ENCODE measurements at places on chromosomes 16 and 17.

DNA sequence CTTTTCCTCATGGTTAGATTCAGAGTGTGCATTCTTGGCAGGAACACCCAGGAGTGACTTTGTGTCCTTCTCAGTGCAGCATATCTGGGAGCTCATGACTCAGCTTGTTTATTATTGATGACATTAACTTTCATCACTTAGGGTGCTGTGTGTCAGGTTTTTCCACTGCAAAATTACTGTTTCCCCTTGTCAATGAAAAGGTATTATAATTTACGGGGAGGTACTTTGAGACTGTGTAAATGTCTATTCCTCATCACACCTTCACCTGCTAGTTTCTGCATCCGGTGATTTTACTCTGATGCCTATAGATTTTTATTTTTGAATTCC lies 50.5 kb downstream of the WWP2 start:
- DNase-seq, result no peak

DNA sequence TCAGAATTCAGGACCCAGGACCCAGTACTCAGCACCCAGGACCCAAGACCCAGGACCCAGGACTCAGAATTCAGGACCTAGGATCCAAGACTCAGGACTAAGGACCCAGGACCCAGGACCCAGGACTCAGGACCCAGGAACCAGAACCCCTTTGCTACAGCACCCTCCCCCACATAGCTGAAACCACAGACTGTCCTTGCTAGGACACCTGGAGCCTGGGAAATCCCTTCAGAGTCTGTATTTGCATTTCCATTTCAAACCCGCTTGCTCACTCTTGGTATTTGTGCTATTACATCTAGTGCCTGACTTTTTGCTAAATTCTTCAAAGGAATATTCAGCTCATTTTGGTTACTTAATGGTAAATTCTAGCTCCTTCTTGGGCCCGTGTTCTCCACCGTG lies 275.8 kb upstream of the MAF start:
- DNase-seq, result no peak

- no peak for DNase-seq
These were observed 138.5 kb downstream of the SSH2 start for GRCh38 chr17:29791336-29792080.

GRCh38 chr16:82405736-82406135 lies 221.0 kb upstream of the CDH13 start:
- DNase-seq, result no peak

DNA sequence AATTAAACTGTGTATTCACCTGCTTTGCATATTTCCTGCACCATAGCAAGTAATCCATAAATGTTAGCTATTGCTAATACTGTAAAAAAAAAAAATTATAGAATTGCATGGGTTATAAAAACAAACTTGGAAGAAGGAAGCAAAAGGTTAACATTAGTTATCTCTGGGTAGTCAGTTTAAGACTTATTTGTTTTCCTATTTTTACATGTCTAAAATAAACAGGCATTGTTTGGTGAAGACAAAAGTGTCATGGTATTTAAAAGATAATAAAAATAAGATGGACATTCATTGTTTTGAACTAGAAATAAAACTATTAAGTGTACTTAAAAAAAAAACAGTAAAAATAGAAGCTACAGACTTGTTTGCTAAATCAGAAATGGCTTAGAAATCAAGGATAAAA lies 313.8 kb downstream of the SOX9 start:
- no peak for DNase-seq

DNA sequence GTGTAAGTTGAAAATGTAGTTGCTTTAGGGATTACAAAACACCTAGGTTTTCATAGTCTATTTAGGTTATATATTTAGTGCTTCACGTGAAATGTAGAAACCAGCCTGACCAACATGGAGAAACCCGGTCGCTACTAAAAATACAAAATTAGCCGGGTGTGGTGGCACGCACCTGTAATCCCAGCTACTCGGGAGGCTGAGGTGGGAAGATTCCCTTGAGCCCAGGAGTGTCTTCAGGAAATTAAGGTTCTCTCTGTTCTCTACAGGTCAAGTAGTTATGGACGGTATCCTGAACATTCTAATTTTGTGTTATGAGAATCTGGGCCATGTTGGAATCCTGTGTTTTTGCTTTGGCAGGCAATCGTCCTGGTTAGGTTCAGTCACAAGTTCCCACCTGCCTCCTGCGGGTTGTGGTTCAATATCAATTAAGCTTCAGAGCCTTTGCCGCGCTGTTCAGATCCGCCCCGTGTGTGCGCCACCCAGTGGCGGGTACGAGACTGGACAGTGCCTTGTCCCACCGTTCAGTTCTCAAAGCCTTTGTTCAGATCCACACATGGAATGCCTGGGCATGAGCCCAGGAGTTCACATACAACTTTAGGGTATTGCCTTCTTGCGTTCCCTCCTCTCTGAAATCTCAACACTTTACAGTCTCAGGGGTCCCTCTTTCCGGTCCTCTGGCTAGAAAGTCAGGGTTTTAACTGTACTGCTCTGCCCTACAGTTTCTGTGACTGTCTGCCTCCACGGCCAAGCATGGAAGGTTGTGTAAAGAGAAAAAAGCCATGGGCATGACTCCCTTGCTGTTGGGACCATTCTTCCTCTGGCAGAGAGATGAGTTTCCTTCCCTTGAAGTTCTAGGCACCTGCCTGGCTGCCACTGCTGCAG lies 41.7 kb downstream of the HEATR6 start:
- peak; percentile 73 for DNase-seq

DNA sequence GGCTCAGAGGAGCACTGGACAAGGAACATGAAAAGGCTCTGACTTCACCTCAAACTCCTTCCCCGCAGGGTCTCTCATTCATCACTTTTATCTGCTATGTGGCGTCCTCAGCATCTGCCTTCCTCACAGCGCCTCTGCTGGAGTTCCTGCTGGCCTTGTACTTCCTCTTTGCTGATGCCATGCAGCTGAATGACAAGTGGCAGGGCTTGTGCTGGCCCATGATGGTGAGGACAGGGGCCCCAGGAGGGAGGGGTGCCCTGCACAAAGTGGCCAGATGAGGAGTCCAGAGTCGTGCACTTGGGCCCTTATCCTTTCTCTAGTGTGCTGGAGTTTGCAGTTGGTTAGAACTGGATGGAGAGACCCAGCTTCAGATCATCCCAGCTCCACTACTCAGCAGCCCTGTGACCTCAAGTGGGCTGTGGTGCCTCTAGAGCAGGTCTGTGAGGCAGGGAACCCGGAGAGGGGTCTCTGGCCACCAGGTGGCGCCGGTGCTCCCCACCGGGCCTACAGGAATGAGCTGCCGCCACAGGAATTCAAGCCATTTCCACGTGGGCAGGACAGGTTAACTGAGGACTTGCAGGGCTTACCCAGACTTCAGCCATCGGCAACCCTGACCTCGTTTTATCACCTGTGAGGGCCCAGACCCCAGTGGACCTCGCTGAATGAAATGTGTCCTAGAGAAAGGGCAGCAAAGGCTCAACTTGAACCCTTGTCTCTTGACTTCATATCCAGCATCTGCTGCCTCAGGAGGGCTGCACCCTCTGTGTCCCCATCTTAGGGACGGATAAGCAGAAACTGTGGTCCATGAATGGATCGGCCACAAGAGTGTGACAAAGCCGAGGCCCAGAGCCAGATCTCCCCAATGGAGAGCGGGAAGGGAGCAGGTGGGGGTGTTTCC lies 4.0 kb downstream of the CMTM3 start:
- DNase-seq, result peak; percentile 90

- DNase-seq, result no peak
These were observed 1.0 kb downstream of the PMM2 start for GRCh38 chr16:8798535-8799157.

- DNase-seq, result no peak
These were observed 3.2 kb downstream of the PAM16 start for GRCh38 chr16:4347765-4348509.

DNA sequence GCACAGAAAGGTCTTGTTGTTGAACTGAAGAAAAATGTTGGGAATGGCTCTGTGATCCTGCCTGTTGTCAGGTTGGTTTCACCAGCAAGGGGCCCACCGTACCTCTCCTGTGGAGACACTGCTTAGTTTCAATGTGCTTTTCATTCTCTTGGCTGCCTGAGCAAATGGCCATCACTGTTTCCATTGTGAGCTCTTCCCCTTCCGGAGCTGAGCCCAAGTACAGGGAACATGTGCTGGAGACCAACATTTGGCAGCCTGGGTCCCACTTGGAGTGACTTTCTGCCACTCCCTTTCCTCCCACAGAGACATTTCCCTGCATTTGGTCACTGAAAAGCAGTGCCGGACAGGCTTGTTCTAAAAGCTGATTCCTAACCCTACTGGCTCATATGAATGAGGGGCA lies 23.1 kb downstream of the GABARAPL2 start:
- no peak for DNase-seq

- DNase-seq, result no peak
These were observed 27.3 kb downstream of the HIC1 start for GRCh38 chr17:2082003-2082781.

- DNase-seq, result peak; percentile 73
These were observed 9.8 kb upstream of the TBX2 start for GRCh38 chr17:61389670-61390478.

DNA sequence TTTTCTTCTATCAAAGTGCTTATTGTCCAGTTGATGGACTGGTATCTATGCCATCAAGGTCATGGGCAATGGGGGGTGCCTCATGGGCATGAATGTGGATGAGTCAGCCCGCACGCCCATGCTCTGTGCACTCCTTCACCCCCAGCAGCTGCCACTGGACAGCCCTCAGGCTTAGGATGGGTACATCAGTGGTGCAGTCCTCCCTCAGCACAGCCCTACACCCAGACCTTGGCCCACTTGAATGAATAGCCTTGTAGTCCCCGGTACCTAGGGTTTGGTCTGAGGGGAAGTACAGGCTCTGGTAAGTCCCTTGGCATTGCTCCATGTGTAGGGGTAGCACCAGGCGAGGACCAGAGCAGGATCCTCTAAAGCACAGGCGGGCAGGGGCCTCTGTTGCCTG lies 10.4 kb upstream of the GNA13 start:
- no peak for DNase-seq

- DNase-seq, result peak; percentile 8
These were observed 7.0 kb downstream of the NOS2 start for GRCh38 chr17:27793168-27793905.

- no peak for DNase-seq
These were observed 247.8 kb downstream of the XYLT1 start for GRCh38 chr16:17222871-17223401.

GRCh38 chr17:7056386-7056785 lies 12.5 kb upstream of the SLC16A11 start:
- no peak for DNase-seq

- no peak for DNase-seq
These were observed 21.9 kb downstream of the OMG start for GRCh38 chr17:31275116-31275515.

DNA sequence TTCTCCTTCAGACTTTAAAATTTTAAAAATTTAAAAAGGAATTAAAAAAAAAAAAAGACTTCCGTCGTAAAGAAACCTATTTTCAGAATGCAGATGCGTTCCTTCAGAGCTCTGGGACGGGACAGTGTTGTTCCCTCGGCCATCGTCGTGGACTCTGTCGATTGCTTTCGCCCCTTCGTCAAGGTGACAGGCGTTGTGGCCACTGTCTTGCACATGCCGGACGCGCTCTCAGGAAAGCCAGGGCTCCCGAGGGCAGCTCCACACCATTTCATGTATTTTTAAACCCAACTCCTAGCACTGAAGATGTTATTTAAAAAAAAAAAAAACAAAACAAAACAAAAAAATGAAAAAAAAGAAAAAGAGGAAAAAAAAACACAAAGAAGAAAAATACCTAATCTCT lies 22.3 kb downstream of the TMC6 start:
- no peak for DNase-seq

DNA sequence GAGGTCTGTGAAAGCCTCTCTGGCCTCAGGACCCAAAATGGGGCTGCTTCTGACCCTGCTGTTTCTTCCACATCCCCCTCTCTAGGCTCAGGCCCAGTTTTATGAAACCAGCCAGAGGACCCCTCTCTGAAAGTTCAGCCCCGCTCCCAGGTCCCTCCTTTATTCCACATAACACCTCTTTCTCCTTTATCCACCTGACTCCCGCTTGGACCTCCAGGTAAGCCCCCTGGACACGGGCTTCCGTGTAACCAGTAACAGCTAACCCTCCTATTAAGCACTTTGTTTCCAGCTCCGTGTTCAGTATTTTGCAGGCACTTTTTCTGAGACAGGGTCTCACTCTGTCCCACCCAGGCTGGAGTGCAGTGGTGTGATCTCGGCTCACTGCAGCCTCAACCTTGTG lies 37.4 kb downstream of the PSME3IP1 start:
- DNase-seq, result no peak

GRCh38 chr17:46831573-46832330 lies 13.3 kb upstream of the WNT3 start:
- DNase-seq, result no peak

GRCh38 chr16:31202414-31203375 lies at the start of gene PYCARD:
PYCARD (minus strand) TSS chr16:31202760; CDS start chr16:31202690, 70 bp downstream.
- DNase-seq, result peak; percentile 52

DNA sequence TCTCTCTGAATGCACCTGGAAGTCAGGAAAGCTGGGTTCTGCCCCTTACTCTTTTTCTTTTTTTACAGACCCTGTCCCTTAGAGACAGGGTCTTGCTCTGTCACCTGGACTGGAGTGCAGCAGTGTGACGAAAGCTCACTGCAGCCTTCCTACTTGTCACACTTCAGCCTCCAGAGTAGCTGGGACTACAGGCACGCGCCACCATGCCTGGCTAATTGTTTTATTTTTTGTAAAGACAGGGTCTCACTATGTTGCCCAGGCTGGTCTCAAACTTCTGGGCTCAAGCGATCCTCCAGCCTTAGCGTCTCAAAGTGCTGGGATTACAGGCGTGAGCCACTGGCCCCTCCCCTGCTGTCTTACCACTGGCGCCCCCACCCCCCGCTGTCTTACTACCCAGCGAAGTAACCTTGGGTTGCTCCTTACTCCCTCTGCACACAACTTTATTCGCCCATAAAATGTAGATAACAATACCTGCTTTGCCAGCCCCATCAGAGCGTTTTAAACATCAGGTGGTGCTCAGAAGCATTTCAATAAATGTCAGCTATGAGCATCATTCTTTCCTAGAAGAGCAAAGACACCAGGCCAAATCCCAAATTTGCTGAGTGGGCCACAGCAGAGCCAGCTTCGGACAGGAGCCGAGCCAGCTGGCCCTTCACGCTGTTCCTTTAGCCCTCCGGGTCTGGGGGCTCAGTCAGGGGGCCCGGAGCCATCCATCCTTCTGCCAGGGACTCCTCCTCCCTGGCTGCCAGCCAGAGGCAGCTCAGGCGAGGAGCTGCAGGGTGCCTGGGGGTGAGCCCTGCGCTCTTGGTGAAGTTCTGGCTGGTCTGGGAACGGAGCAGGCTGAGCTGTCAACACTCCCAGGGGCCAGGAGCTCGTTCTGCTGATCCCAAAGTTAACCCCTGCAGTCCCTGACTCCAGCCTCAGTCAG lies 24.4 kb downstream of the SRL start:
- no peak for DNase-seq

GRCh38 chr16:49488336-49488735 lies 114.7 kb downstream of the C16orf78 start:
- no peak for DNase-seq

- DNase-seq, result peak; percentile 30
These were observed 133.6 kb downstream of the SNX11 start for GRCh38 chr17:48241131-48241591.

- no peak for DNase-seq
These were observed 68.1 kb downstream of the GAS7 start for GRCh38 chr17:10130263-10130662.

- no peak for DNase-seq
These were observed 139.1 kb upstream of the CHMP6 start for GRCh38 chr17:80852476-80853015.

- DNase-seq, result no peak
These were observed 168.6 kb upstream of the HS3ST4 start for GRCh38 chr16:25523183-25523582.
